Right atrium auricular region (tissue), 2 donors: ENCODE measurements at places on chromosomes 11 and 22. TPM values are rescaled to one million over a fixed set of nuclear protein-coding genes. Genes with fewer than 3 reads are reported as not detected.

GRCh38 chr11:125154378-125155099 is 10.0 kb upstream of the PKNOX2 start:
- H3K4me3 ChIP-seq: no peak overlapping the region
- no peaks in the 10 kb centered on the region for H3K4me1 ChIP-seq
- no peaks in the 10 kb centered on the region for H3K27me3 ChIP-seq
- no peaks in the 10 kb centered on the region for H3K36me3 ChIP-seq
- H3K27ac ChIP-seq: no peak overlapping the region

DNA sequence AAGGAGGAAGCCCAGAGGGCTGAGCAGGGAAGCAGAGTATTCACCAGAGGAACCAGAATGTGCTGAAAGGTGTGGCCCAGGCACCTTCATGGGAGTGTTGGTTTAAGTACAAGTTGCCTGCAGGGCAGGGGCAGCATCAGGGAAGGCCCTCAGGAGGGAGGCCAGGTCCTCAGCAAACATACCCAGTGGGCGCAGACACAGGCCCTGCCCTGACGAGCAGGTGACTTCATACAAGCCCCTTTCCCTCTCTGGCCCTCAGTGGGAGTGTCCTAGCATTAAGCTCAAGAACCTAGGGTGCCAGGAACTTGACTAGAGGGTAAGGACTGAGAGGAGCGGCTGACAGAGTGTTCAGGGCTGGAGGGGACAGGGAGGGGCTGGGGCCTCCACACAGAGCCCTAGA is 7.5 kb upstream of the CASTOR1 start:
- H3K36me3 ChIP-seq: peaks cover 80% of the 10 kb centered on the region
- H3K4me3 ChIP-seq: no peak overlapping the region
- H3K4me1 ChIP-seq: peaks cover 24% of the 10 kb centered on the region

DNA sequence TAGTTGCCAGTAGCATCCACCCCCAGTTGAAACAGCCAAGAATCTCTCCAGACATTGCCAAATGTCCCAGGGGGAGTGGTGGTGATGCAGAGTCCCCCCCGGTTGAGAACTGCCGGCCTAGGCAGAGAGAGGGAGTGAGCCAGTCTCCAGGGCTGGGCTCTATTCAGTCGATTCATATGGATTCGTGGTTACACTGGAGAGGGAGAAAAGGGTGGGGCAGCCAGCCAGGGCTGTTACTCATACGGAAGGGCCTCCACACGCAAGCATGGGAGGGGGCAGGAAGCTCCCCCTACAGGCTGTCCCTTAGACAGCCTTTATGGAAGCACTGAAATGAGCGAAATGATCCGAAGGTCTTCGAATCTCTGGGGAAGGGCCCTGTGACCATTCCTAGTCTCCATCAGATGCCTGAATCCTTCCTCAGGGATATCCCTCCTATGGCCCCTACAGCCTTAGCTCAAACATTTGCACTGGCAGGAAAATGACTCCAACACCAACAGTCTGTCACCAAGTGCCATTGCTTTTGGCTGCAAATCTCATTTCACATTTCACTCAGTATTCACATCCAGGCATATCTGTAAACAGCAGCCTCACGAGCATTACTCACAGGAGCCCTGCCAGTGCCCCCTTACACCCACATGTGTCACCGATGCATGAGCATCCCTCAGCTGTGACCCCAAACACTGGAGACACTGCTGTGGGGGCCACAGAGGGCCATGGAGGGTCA is 18.4 kb upstream of the TLCD5 start:
- H3K27me3 ChIP-seq: no peaks in the 10 kb centered on the region
- DNase-seq: no peak
- H3K36me3 ChIP-seq: no peaks in the 10 kb centered on the region
- H3K27ac ChIP-seq: no peak overlapping the region
- H3K4me1 ChIP-seq: no peaks in the 10 kb centered on the region
- H3K4me3 ChIP-seq: no peak overlapping the region

DNA sequence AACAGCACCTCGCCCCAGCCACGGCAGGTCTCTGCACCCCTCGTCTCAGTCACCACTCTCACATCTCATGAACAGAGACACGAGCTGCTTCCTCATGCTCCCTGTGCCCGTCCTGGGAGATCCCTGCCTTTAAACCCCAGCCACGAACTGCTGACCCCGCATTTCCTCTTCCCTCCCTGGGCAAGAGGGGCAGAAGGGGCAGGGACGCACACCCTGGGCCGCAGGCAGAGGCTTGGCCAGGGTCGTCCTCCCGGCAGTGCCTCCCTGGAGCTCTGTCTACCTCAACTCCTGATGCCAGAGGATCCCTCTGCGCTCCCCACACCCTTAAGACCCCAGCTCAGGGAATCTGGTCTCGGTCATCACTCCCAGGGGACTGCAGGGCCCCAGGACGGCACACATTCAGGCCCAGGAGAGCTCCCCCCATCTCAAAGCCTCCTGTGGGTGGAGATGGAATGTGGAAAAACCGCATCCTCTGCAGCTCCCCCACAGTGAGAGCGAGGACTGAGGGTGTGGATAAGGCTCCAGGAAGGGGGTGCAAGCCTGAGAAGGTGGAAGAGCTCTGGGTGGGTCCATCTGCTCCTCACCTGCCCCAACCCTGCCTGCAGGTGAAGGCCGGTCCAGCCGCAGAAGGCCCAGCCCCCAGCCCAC is 1.2 kb downstream of the BID start:
- no peak for DNase-seq
- no peaks in the 10 kb centered on the region for H3K27me3 ChIP-seq
- no peak overlapping the region for H3K27ac ChIP-seq

DNA sequence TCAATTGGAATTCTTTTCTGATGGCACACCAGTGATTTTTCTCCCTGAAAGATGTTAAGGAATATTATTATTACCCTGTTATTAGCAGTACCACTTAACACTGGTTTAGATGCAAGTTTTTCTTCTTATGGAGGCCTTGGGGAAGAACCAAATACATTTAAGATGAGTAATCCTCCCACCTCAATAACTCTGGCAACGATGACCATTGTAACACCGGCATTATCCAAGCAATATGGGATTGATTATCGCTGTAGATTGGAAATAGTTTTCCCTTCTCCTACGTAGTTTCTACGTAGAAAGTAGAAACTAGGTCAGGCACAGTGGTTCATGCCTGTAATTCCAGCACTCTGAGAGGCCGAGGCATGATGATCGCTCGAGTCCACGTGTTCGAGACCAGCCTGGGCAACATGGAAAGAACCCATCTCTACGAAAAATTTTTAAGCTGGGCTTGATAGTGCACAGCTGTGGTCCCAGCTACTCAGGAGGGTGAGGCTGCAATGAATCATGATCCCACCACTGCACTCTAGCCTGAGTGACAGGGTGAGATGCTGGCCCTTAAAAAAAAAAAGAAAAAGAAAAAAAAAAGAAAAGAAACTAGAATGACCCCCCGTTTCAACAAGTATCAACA is 45.5 kb downstream of the PACSIN2 start:
- H3K27ac ChIP-seq: no peak overlapping the region
- H3K4me1 ChIP-seq: no peaks in the 10 kb centered on the region
- H3K27me3 ChIP-seq: no peaks in the 10 kb centered on the region

DNA sequence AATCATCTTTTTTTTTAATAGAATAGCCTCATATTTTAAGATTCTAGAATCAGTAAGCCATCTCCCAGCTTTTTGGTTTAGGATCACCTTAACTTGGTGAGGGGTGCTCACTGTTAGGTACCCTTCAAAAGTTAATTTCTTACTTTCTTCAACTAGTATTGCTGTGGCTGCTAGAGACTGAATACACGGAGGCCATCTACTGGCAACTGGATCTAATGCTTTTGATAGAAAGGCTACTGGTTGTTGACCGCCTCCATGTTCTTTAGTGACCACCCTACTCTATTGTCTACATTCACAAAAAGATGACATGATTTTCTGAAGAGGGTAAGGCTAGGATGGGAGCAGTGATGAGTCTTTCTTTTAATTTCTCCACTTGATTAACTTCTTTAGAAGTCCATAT is 16.7 kb upstream of the ALDH3B2 start:
- no peak for DNase-seq
- H3K4me1 ChIP-seq: no peaks in the 10 kb centered on the region
- H3K36me3 ChIP-seq: no peaks in the 10 kb centered on the region
- H3K27ac ChIP-seq: no peak overlapping the region
- H3K4me3 ChIP-seq: no peak overlapping the region
- H3K27me3 ChIP-seq: no peaks in the 10 kb centered on the region

GRCh38 chr11:36412781-36413383 is 97.2 kb downstream of the TRAF6 start:
- H3K4me1 ChIP-seq: no peaks in the 10 kb centered on the region
- no peaks in the 10 kb centered on the region for H3K36me3 ChIP-seq
- no peak overlapping the region for H3K27ac ChIP-seq
- DNase-seq: no peak

DNA sequence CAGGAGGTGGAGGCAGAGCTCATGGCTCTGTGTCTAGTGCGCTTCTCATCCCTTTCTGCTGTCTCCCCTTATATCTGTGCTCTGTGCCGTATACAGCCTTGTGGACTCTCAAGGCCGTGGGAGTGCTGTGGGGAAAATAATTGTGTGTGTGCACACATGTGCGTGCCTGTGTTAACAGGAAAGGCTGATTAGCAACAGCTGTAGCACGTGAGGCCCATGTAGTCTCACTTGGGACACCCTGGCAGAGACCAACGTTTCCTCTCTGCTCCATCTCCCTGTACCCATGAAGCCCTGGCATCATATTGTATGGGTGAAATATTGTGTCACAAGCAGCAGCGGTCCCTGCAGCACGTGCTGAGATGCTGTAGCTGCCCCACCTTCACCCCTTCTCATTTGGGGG is 109.3 kb downstream of the LRRC32 start:
- H3K27ac ChIP-seq: no peak overlapping the region
- no peak overlapping the region for H3K4me3 ChIP-seq
- H3K36me3 ChIP-seq: no peaks in the 10 kb centered on the region
- no peaks in the 10 kb centered on the region for H3K27me3 ChIP-seq
- DNase-seq: no peak

- H3K36me3 ChIP-seq: no peaks in the 10 kb centered on the region
- no peaks in the 10 kb centered on the region for H3K27me3 ChIP-seq
- H3K4me3 ChIP-seq: no peak overlapping the region
Measured at GRCh38 chr11:22742157-22742613, 75.8 kb downstream of the GAS2 start.

DNA sequence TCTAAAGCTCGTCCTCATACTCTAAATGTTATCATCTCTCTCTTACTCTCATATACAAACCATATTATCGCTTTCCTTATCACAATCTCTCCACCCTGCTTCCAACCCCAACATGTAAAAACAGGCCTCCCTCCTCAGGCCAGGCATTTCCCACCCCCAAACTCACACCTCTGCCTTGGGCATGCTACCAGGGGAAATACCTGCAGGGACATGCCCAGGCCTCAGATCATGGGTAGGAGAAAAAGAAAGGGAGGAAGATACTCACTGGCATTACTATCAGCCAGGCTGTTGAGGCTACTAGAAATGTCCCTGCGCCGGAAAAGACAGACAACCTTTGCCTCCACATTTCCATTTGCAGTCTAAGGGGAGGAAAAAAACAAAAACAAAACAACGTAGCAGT is 1.8 kb downstream of the MTA2 start:
- H3K4me3 ChIP-seq: peak overlapping the region; percentile 93
- H3K36me3 ChIP-seq: peaks cover 39% of the 10 kb centered on the region

DNA sequence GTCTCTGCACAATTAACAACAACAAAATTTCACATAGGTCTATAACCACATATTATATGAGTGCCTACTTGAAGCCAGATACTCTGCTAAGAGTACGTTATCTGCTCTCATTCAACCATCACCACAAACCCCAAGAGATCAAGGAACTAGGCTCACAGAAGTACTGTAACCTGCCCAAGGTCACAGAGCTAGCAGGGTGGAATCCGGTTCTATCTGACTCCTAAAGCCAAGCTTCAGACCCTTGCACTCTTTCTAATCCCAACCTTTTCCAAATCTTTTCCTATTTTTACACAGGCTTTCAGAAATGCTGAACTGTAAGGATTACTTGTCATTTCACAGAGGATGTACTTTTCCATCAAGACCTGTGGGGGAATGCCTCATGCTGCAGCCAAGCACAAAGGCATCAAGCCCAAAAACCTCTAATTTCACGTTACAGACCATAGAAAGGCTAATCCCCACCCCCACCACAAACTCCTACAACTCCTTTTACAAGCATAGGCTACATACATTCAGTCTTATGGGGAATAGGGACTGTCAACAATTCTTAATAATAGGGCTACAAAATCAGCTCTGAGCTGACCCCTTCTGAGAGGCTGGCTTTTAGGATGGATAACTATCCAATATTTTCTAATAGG is 927 bp downstream of the PRCP start:
- no peaks in the 10 kb centered on the region for H3K36me3 ChIP-seq
- H3K4me1 ChIP-seq: peaks cover 30% of the 10 kb centered on the region
- no peak for DNase-seq
- peak overlapping the region; percentile 95 for H3K27ac ChIP-seq

The SLC22A6 gene
- total RNA-seq: not detected

The IGLL1 gene
- not detected for total RNA-seq

The XKR3 gene
- not detected for total RNA-seq

The BEST1 gene
- total RNA-seq: 4.7 TPM
